ENCODE measurements at places on chromosomes 5 and 9. TPM values are rescaled to one million over a fixed set of nuclear protein-coding genes. Genes with fewer than 3 reads are reported as not detected.

The SLC6A19 gene
- not detected for total RNA-seq

The NUTM2F gene
- total RNA-seq, result not detected

The BARX1 gene
- total RNA-seq, result not detected

The SARDH gene
- 1.9 TPM for total RNA-seq

The BHMT2 gene
- 12.4 TPM for total RNA-seq
